ENCODE measurements at places on chromosomes 3 and 15.

DNA sequence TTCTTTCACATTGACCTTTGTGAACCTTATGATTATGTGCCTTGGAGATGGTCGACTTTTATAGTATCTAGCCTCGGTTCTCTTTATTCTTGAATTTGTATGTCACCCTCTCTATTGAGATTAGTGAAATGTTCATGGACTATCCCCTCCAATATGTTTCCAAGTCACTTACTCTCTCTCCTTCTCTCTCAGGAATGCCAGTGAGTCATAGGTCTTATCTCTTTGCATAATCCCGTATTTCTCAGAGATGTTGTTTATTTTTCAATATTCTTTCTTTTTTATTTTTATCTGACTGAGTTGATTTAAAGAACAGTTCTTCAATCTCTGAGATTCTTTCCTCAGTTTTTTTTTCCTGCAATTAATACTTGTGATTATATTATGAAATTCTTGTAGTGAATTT, 411.6 kb upstream of the CADM2 start:
- no peak for DNase-seq

GRCh38 chr3:135325726-135326235, 530.7 kb downstream of the EPHB1 start:
- DNase-seq: no peak

- peak; percentile 56 for DNase-seq
Measured at GRCh38 chr3:9036404-9037131, 73.3 kb upstream of the RAD18 start.

GRCh38 chr3:154971771-154972326, 108.3 kb upstream of the MME start:
- peak; percentile 86 for DNase-seq

DNA sequence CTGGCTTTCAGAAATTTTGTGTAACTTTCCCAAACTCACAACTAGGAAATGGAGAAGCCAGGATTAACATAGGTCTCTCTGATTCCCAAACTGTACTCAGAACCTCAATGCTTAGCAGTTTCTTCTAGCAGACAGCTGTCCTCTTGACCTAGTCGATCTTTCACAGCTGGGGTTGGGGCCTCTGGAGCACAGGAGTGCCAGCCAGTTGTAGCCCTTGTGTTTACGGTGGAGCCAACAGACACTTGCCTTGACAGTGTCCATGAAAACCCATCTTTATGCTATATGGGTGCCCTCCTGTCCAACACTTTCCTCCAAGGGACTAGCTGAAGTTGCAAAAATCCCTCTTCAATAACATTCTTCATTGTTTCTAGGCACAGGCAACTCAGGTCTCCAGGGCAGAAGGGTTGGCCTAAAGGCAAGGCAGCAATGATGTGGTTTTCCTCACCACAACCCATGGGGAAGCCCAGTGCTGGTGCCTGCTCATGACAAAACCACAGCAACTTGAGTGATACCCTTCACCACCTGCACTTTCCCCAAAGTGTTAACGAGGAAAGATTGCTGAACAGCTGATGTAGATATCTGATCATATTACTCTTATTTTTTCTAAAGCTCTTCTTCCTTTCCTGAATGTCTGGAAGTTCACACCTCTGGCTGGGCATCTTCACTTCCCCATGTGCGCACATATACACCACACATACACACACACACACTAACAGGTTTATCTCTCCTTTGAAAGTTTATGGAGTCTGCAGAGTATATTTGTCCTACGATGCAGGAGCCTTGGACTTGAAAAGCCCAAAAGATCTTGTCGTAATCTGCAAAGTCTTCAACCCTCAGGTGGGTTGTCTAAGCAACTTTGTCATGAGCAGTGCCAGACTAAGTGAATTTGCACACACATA, 11.0 kb upstream of the KNG1 start:
- no peak for DNase-seq

DNA sequence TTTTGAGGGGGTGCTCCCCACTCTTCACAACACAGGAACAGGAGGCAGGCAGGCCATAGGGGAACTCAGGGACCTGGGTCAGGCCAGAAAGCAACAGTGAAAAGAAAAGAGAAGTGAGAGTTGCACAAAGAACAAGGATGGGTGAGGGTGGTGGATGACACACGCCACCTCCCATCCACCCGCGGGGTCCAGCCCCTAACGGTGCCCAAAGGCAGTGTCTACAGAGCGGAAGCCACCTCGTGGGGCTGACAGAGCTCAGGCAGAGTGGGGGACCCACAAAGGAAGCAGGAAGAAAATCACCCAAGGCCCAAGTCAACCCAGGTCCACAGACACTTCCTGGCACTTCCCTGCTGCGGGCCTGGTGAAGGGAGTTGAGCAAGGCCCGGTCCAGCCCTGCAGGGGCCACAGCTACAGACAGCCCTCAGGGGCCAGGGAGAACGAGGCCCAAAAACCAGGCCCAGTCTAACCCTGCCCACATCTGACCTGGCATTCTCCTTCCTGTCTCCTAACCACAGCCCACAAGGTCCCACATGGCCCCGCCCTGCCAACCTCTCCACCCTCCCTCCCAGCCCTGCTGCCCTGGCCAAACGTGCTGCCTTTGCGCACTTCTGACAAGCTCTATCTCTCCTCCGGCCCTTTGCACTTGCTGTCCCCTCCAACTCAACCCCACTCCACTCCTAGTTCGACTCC, 5.9 kb downstream of the NUP210 start:
- no peak for DNase-seq

DNA sequence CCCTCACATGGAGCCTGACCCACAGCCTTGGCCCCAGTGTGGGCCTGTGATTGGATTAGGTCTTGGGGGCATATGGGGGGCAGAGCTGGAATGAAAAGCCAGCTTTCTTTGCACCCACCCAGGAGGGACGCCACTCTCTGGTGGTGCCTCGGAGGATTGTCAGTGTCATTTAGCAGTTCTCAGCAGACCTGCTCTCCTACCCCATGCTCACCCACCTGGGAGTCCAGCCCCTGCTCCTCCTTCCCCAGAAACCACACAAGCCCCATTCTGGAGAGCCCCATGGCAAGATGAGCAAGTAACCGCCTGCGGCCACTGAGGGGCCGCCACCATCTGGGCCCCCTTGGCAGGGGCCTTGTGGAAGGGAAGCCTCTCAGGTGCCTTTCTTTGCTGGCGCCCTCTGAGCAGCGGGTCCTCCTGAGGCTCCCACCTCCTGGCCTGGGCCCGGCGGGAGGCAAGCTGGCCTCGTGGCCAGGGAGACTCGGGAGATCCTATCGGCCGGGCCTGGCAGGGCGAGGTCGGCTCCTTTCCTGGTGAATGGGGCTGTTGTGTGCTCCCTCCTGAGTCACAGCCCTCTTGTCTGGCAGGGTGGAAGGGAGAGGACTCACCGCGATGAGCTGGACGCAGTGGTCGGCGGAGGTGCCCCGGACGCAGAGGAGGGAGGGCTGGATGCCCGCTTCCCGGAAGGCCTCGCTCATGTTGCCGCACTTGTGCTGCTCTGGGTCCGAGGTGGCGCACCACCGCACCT, 2.3 kb downstream of the MELTF start:
- no peak for DNase-seq

DNA sequence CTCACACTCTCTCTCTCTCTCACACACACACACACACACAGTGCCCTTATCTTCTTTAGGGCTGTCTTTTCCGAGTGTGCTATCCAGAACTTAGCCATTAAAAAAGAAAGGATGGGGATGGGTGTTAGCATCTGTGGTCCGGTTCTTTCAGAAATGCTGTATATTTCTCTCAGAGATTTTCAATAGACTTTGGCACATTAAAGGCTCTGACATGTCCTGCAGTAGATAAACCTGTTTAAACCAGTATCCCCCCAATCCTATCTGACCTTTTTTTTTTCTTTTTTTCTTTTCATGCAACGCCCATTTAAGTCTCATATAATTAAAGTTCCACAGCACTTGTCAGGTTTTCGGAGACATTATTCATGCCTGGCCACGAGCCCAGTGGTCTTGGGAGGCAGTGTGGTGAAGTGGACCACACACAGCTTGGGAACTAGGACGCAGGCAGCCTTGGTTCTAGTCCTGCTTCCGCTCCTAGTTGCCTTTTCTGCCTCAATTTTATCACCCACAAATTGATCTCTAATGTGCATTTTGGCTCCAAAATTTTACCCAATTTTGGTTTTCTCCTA, 13.3 kb downstream of the CAV3 start:
- peak; percentile 31 for DNase-seq

GRCh38 chr15:42616107-42616506, 40.7 kb downstream of the STARD9 start:
- DNase-seq: no peak

- peak; percentile 86 for DNase-seq
Measured at GRCh38 chr3:156605686-156606605, 51.0 kb upstream of the SSR3 start.

DNA sequence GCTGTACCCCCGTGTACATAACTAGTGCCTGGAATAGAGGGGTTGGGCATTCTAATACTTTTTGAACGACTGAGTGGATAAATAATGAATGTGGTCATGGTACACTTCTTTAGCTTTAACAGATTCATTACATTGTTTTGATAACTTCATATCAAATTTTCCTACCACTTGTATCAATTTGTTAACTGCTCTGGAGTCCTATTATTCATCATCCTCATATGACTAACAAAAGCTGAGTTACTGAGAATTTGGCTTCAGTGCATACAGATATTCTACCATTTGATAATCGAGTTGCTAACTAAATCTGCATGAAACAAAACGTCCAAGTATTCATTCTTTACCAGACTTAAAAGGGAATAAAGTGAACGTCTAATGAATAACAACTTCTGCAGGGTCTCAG, 31.7 kb downstream of the FRMD5 start:
- no peak for DNase-seq

- DNase-seq: no peak
Measured at GRCh38 chr3:149188494-149188893, 33.1 kb downstream of the CP start.

- DNase-seq: peak; percentile 23
Measured at GRCh38 chr15:98231696-98232440, 271.4 kb downstream of the ARRDC4 start.

GRCh38 chr3:32780735-32781210, 37.0 kb upstream of the TRIM71 start:
- peak; percentile 54 for DNase-seq

DNA sequence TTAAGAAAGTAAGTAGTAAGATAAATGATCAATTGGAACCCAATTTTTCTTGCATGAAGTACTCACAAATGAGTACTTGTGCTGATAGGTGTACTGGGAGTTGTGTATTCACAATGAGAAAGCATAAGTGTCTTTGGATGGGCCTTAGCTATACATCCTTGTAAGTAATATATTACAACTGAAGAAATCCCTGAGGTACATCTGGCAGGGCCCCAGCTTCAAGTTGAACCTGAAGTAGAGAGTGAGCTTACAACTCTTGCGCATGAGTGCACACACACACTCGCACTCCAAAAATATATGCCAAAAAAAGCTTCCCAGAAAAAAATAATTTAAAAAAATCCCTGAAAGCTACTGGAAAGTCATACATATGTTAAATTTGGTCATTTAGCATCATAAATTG, 222.5 kb downstream of the ROBO2 start:
- no peak for DNase-seq

DNA sequence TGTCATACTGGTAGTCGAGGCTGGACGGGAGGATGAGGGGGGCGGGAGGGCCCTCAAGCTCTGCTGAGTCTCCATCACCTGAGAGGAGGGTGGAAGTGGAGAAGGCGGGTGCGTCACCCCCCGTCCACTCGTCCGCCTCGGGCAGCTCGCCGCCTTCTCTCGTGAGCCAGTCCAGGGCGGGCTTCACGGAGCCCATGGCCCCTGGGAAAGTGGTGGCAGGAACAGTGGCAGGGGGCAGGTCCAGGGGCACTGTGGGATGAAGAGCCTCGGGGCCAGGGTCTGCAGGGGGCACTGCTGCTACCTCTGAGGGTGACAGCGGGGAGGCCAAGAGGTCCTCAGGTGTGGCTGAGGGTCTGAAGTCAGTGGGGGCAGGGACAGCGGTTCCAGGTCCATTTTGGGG, 10.3 kb downstream of the PLXNB1 start:
- no peak for DNase-seq

- no peak for DNase-seq
Measured at GRCh38 chr3:104040896-104041295, 1325.8 kb upstream of the ALCAM start.

- DNase-seq: no peak
Measured at GRCh38 chr15:88498996-88499395, 31.5 kb downstream of the MRPS11 start.

DNA sequence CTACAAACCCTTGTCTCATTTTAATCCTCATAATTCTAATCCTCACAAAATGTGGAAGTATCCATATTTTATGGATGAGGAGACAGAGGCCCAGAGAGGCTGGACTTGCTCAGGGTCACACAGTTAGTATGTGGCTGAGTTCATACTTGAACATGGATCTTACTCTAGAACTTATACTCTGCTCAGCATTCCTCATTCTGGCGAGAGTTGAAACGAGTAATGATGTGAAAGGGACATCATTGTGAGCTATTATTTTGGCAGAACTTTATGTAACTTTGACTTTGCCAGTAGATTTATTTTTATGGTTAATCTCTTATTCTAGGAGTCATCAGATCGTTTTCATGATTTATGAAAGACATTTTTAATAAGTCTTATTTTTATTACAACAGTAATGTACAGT, 17.5 kb downstream of the AKAP13 start:
- no peak for DNase-seq

- no peak for DNase-seq
Measured at GRCh38 chr15:69988541-69989225, 109.0 kb downstream of the TLE3 start.
